SK-N-SH (cell line): ENCODE measurements at places on chromosomes 6 and 20. TPM values are rescaled to one million over a fixed set of nuclear protein-coding genes. Genes with fewer than 3 reads are reported as not detected.
A peak's percentile ranks its signal among the peaks of the same experiment; 100 is the strongest.

GRCh38 chr6:88492824-88493223 is 326.7 kb upstream of the CNR1 start:
- DNase-seq: peak; percentile 19

DNA sequence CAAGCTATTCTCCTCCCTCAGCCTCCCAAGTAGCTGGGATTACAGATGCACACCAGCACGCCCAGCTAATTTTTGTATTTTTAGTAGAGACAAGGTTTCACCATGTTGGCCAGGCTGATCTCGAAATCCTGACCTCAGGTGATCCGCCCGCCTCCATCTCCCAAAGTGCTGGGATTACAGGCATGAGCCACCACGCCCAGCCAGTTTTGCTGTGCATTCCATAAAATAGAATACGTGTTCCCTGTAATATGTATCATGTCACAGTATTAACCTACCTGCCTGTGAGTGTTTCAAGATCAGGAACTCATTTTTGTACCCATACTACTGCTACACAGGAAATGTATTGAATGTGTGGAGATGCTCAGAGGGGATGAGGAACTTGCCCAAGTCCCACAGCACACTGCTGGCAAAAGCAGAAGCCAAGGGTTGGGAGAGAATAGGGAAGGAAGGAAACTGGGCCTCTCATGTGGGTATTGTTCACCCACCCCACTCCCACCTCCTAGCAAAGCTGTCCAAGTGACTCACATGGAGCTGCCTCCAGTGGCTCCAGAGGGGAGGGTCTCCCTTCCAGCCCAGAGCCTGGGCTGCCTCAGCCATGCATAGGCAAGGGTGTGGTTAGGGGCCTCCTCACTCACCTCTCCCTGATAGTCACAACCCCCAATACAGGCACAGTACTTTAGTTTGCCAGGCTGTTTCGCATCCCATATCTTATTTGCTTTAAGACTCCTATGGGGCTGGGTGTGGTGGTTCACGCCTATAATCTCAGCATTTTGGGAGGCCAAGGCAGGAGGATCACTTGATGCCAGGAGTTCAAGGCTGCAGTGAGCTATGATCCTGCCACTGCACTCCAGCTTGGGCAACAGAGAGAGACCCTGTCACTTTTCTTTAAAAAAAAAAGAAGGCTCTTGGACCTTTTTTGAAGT is 9.4 kb downstream of the HM13 start:
- DNase-seq: no peak

The UTRN gene
- polyA plus RNA-seq: 6.8 and 8.7 TPM in 2 replicates

- peak; percentile 62 for DNase-seq
These were observed 15.3 kb downstream of the ANKRD60 start for GRCh38 chr20:58213121-58213520.

GRCh38 chr6:166872531-166873009 is 83.8 kb downstream of the RNASET2 start:
- no peak for DNase-seq

DNA sequence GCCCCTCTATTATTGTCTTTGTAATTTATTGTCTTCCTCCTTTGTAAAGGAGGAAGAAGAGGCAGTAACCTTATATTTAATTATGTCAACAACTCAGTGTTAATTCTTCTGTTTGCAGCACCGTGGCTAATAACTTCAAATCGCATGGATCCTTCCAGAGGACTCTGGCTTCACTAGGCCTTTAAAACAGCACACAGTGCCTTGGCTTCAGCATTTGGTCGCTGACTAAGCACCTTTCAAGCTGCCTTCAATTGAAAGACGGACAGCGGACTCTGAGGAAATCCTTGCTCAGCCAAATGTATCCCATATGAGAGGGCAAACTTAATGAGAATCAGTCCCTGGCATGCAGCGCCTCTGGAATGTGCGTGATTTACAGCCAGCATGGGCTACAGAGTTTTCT is 64.2 kb downstream of the SGK1 start:
- DNase-seq: peak; percentile 12

GRCh38 chr6:136410201-136411024 is 120.8 kb upstream of the BCLAF1 start:
- no peak for DNase-seq

- no peak for DNase-seq
These were observed 87.0 kb downstream of the HIVEP2 start for GRCh38 chr6:142857796-142858555.

The SMAP1 gene
- polyA plus RNA-seq: 11.9 and 12.6 TPM in 2 replicates

DNA sequence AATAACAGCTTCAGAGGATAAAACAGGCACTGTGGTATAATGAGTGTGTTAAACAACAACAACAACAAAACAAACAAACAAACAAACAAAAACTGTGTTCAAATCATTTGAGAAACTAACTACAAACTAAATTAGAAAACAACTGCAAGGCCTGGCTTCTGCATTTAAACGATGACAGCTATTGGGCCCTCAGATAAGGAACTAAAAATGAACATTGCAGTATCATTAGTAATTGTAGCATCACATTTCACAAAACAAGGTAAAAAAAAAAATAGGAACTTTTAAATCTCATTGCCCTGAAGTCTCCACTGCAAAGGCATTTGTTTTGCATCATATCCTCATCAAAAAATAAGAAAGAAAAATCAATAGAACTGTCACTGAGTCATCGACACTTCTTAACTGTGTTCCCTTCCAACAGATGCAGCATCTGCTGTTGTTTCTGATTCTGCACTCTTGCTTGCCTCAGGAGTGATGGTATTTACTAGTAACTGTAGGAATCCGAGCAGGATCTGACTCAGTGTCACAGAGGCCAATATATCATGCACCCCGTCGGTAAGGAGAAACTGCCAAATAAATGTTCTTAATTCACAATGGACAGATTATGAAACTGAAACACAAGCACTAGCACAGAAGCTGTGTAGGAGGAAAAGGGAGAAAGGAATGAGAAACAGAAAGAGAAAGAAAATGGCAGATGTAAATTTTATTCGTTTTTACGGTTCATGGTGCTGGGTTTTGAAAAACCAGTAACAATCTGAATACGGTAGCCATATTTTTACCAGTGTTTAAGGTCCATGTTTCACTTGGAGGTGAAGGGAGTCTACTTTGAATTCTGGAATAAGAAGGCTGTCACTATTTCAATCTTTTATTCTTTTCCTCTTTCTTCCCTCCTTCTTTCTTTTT is 365.7 kb upstream of the EPHA7 start:
- no peak for DNase-seq
